Fibroblast of lung (primary cell): ENCODE measurements at places on chromosomes 5 and 9. TPM values are rescaled to one million over a fixed set of nuclear protein-coding genes. Genes with fewer than 3 reads are reported as not detected.

GRCh38 chr5:149323621-149324205, 21.6 kb upstream of the GRPEL2 start:
- peak; percentile 29 for DNase-seq

Gene PCDHB9
- 0.26 and 0.99 TPM in 2 replicates for total RNA-seq

DNA sequence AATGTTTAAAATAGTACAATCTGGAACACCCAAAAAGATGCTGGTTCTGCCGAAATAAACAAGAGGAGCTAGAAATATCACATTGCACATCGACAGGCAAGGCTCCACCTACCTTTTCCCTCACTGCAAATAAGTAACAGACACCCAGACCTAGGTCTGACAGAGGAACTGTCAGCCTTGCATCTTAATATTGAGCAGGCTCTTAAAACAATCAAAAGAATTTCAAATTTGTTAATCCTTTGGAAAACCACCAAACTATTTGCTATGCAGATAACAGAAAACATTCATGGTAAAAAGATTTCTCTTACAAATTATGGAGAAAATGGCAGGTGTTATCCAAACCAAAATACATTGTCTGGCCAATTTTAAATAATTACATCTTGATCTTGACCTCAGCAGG, 71.3 kb downstream of the FRMD3 start:
- no peak for DNase-seq

Gene BASP1
- total RNA-seq: 125 and 186 TPM in 2 replicates

GRCh38 chr9:118961857-118962256, 407.4 kb downstream of the BRINP1 start:
- DNase-seq: peak; percentile 93

DNA sequence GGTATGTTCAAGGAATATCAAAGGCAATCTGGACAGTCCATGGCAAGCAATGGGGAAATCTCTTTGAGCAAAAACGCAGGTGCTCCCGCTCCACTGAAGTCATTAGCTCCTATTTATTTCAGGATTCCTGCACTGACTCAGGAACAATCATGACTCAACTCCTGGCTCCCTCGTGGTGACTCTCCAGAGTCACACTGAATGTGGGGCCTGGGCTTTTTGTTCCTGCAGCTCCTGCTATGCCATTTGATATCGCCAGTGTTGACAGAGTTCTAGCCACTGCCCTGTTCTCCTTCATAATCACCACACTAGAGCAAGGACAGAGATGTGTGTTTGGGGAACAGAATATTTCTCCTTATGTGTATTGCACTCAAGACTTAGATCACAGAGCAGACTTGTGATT, 187.2 kb upstream of the ZNF462 start:
- DNase-seq: no peak

- peak; percentile 90 for DNase-seq
Measured at GRCh38 chr5:116502616-116503015, 72.0 kb downstream of the SEMA6A start.

Gene HDAC3
- total RNA-seq: 45.7 and 56.8 TPM in 2 replicates

GRCh38 chr9:129446828-129447550, 173.9 kb downstream of the C9orf50 start:
- DNase-seq: no peak

DNA sequence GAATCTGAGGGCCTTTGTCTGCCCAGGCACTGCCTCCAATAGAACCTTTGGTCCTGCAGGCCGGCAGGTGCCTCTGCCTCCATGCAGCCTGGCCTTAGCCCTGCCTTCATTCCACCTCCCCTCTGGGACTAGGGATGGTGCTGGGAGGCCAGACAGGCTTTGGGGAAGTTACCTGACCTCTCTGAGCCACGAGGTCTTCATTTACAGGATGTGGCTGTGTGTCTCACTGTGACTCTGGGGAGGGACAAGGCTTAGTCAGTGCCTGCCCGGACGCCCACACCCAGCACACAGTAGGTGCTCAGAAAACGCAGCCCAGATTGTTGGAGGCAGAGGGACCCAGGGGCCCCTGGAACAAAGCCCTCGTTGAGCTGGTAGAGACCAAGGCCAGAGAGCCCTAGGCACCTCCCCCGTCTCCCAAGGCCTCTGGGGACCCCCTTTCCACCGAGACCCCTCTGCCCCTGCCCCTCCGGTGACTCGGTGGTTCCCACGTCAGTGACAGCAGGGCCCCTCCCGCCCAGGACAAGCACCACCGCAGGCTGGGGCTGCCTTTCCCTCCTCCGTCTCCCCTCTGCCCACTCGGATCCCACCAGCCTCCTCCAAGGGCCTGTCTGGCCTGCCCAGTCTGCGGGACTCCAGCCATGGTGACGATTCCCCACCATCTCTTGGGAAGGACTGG, 46.9 kb upstream of the EGFL7 start:
- no peak for DNase-seq

DNA sequence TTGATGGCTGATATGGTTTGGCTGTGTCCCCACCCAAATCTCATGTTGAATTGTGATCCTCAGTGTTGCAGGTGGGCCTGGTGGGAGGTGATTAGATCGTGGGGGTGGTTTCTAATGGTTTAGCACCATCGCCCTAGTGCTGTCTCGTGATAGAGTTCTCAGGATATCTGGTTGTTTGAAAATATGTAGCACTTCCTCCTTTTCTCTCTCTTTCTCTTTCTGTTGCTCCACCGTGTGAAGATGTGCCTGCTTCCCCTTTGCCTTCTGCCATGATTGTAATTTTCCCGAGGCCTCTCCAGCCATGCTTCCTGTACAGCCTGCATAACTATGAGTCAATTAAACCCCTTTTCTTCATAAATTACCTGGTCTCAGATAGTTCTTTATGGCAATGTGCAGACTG, 111.6 kb downstream of the SREK1 start:
- DNase-seq: no peak

Gene BTNL3
- total RNA-seq: not detected in 2 replicates

GRCh38 chr5:109837231-109837861, 147.6 kb downstream of the MAN2A1 start:
- DNase-seq: no peak

DNA sequence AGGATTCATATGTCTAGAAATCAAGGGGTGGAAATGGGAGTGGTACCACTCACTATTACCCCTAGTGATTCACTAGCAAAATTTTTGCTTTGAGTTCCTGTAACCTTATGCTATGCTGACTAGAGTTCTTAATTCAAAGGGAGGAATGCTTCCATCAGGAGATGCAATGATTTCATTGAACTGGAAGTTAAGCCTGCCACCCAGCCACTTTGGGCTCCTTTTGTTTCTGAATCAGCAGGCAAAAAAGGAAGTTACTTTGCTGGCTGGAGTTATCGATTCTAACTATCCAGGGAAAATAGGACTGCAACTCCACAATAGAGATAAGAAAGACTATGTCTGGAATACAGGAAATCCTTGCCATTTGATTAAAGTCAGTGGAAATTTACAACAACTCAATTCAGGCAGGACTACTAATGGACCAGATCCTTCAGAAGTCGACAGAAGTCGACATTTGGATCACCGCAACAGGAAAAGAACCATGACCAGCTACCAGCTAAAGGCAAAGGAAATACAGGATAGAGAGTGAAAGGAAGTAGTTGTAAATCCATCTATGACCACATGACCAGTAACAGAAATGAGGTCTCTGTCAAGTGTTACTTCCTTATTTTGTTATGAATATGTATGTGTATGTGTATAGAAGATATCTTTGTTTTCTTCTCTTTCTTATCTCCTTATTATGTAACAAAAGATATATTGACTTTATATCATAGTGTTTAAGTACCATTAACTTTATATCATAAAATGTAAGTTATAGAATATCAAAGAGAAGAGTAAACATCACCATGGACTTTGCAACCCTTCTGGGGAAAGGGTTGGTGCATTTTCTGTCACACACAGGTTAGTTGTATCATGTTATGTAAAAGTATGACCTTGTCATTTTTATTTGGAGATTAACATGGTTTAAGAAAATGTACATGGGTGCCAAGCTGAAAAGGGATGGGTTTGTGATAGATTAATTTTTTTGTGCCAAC, 198.7 kb upstream of the HAPLN1 start:
- DNase-seq: no peak

GRCh38 chr9:88468226-88468625, 66.8 kb upstream of the NXNL2 start:
- no peak for DNase-seq

Gene ZBED3
- 1.0 and 1.7 TPM in 2 replicates for total RNA-seq

DNA sequence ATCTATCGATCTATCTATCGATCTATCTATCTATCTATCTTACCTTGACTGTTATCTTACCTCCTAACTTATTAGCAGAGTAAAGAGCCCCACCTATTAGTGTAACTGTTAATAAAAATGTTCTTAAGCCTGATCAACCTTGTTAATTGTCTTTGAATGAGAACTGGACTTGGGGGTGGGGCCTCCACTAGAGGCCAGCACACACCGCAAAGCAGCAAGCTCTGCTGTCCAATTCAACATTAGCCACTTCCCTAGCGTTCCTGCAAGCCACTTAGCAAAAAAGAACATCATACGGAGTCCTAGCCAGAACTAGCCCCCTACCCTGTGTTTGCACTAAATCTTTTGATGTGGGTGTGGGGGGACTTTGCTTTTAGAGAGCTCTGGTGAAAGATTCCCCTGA, 515.8 kb downstream of the KDM4C start:
- peak; percentile 65 for DNase-seq

DNA sequence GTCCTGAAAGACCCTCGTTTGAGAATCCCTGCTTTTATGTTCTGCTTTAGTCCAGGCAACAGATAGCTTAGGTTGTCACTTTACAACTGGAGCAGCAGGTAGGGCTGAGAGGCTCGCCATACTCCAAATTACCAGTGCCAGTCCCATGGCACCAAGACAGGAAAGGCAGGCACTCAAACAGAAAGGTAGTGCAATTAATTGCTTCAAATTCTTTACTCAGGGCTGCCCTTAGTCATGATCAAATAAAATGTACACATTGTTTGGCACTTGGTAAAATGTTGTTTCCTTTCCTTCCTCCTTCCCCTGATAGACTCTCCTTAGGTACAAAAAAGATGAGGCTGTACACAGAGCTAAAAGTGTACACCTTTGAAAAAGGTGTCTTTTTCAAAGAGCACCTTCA, 115.8 kb upstream of the CCDC152 start:
- DNase-seq: no peak
